ENCODE measurements at places on chromosomes 12 and 14.

DNA sequence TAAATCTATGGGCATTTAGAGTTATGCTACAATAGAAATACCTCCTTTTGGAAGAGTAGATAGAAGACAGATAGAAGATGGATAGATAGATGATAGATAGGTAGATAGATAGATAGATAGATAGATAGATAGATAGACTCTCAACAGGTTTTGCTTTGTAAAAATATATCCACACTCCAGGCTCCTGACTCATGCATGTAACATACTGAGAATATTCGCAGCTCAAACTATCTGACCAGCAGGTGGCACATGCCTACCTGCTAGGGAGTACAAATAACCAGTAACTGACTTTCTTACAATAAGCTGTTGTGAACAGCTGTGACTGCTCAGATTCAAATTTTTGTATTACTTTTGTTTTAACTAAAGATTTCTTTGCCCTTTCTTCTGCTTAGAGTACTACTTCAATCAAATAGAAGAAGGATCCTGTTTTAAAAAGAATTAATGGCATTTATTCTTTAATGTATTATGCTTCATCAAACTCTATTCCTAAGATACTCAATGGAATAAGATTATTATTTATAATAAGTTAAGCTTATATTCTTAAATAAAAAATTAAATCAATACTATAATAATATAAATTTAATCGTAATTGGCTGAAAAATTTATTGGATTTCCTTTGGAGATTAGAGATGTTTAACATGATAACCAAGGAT, 15.8 kb upstream of the CPNE8 start:
- no peak for DNase-seq

GRCh38 chr12:1949771-1950470, 31.5 kb upstream of the CACNA2D4 start:
- no peak for DNase-seq

GRCh38 chr12:175250-175649, 38.7 kb downstream of the SLC6A12 start:
- DNase-seq, result no peak

DNA sequence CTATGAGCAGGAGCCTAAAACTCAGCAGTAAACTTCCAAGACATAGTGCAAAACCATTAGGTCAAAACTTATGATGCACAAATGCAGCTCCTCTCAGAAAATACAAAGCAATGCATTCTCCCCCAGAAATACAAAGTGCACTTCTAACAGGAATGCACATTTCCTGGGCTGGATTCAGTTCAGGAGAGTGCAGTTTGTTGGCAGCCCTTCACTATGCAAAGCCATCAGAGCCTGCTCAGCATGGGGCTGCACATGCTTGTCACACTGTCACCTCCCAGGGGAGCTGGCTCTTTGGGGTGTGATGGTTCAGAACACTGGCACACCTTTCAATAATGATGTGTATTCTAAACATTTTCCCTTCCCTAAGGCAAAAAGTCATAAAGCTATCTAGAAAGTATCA, 110.4 kb downstream of the KCNK10 start:
- no peak for DNase-seq

GRCh38 chr14:90614696-90615516, 201.3 kb downstream of the TTC7B start:
- no peak for DNase-seq

DNA sequence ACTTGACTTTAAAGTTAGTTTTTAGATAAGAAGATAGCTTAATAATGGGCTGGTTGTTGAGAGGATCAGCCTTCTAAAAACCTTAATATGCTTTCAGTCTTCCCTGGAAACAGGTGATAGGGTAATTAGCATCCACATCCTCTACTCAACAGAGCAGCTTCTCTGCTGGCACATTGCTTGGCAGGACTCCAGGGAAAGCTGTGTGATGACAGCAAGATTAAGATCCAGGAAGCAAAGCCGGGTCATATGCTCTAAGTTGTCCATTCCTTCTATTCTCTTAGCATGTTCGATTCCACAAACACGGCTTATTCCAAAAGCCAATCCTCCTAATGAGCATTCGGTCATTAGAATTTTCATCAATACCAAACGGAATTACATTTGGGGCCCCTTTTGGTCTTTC, 87.0 kb downstream of the HMGA2 start:
- no peak for DNase-seq

- DNase-seq, result no peak
These were observed 12.4 kb downstream of the FBRSL1 start for GRCh38 chr12:132502149-132502881.

Measured in cerebellar nuclear complex (tissue), 1 donor.